ENCODE measurements at places on chromosomes 2 and 18.
A peak's percentile ranks its signal among the peaks of the same experiment; 100 is the strongest.

GRCh38 chr2:83565626-83566025, 893.5 kb downstream of the SUCLG1 start:
- DNase-seq = no peak

DNA sequence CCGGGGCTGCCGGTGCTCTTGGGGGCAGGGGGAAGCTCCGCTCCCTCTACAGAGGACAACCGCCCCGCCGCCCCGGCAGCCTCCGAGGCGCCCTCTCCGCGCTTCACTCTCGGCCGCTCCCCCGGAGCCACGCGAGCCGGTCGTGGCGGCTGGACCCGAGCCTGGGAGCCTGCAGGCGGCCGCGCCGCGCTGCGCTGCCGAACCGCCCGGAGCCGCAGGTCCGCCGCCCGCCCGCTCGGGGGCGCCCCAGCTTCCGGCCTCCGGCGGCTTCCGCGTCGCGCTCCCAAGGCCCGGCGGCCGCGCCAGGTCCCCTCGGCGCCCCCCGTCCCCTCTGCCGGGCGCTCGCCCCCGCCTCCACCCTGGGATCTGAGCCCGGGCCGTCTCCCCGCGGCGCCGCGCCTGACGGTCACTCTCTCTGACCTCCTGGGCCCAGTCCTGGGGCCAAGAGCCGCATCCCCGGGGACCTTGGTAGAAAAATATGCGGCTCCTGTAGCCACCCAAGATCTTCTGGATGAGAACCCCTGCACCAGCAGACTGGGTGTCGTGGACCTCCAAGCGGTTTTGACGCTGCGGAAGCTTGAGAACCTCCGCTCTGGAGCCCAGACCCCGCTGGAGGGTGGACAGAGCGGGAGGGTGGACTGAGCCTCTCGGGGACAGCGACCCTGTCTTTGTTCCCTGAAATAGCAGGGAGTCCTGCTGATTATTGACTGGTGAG, 44.3 kb downstream of the SERTAD2 start:
- DNase-seq = no peak

DNA sequence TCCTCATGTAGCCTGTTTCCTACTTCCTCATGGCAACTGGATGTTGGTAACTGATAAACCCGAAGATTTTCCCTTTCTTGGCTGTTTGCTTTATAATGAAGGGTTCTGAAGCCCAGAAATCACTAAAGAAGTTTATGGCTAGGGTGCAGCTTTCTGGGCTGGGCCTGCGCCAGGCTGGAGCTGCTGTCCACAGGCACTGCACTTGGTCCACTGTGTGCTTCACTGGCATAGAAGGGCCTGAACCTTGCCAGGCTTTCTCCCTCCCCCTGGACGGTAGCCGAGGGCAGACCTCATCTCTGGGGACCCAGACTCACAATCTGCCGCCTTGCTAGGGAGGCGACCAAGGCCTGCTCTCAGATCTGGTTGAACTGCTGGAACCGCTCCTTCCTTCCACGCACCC, 133.3 kb upstream of the SPRED2 start:
- DNase-seq = no peak

DNA sequence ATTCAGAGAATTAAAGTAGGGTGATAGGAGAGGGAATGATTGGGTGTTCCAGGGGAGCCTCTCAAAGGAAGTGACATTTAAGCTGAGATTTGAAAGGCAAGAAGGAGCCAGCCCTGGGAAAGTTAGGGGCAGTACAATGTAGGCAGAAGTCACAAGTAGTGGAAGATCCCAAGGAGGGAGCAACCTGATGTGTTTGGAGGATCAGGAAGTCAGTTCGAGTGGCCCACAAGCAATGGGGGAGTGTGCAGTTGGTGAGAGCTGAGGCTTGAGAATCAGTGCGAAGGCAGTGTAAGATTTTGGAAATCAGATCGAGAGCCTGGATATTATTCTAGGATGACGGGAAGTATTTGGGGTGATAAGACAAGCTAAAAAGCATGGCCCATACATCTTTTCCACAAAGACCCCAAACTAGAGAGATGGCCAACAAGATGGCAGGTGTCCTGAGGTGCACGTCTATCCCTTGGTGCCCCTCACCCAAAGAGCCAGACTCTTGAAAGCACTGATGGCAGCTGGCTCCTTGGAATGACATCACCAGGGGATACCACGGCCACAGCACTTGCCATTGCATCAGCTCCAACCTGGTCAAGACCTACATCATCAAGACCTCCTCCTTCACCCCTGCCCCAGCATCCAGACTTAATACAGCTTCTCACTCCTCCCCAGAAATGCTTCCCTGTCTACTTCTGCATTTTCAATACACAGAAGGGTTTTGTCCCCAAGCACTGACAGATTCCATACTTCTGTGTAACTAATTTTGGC, 127.3 kb downstream of the BCL2 start:
- no peak for DNase-seq

DNA sequence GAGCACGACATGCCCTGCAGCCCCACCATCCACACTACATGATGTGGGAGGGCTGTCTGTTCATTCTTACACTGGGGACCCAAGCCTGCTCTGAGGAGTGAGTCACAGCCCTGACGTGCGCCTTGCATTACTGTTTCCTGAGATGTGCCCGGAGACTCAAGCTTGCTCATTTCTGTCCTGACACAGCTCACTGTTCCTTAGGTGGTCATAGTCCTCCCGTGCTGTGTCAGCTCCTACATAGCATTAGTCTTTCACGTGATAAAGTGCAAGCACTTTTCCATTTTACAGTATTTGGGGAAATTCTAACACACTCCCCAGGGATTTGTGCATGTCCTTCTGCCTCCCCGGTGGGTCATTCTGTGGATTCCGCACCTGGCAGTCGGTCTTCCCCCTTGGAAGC, 46.2 kb upstream of the TRIM43B start:
- DNase-seq = no peak

- DNase-seq = peak; percentile 45
Observed at GRCh38 chr18:6661692-6662415, 67.7 kb upstream of the ARHGAP28 start.

- DNase-seq = no peak
Observed at GRCh38 chr2:44360749-44361329, 455 bp downstream of the PREPL start.

- DNase-seq = no peak
Observed at GRCh38 chr2:96326990-96327820, 2.1 kb downstream of the ITPRIPL1 start.

GRCh38 chr2:239561446-239562001, 160.7 kb upstream of the HDAC4 start:
- DNase-seq = peak; percentile 91

- peak; percentile 59 for DNase-seq
Observed at GRCh38 chr18:42048158-42048557, 93.1 kb downstream of the PIK3C3 start.

- no peak for DNase-seq
Observed at GRCh38 chr2:119440873-119441272, 9.2 kb downstream of the TMEM37 start.

DNA sequence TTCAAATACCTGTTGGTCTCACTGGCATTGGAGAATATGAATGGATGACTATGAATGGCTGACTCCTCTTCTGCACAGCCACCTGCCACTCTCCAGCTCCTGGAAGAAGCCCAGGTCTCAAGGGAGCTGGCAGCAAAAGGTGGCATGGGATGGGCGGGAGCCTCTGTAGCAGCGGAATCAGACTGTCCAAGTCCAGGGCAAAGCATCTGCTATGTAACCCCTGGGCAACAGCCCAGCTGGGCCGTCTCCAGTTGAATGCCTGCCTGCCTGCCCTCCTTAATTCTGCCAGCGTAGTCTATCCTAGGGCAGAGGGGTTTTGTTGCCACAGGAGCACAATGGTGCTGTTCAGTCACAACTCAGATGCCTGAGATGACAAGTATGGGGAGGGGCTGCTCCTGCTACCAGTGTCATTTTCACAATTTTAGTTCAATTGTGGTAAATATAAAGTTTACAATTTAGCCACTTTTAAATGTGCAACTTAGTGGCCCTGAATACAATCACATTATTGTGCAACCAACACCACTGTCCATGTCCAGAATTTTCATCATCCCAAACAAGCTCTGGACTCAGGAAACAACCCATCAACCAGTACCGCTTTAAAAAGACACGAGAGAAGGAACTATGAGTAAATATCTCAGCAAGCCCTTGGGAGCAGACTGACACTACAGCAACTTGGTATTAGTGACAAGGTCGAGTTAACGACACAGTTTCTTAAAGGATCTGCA, 115.2 kb downstream of the MYO5B start:
- no peak for DNase-seq

- no peak for DNase-seq
Observed at GRCh38 chr2:170771421-170771937, 1.3 kb downstream of the ERICH2 start.

- no peak for DNase-seq
Observed at GRCh38 chr2:106970471-106971261, 84.7 kb upstream of the ST6GAL2 start.

DNA sequence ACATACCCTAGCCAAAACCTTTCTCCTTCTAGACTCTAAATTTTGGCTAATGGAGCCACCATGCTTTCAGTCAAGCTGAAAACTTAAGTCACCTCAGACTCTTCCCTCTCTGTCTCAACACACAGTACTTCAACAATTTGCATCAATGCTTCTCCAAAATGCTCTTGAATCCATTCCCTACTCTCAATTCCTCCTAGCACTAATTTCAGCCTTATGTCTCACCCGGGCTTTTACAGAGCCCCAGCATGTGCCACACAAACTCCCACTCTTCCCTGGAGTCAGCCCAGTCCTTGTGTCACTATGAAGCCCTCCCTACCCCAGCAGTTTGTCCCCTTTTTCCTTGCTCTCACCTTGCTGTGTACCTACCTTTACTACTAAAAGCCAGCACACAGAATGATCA, 38.7 kb downstream of the AAK1 start:
- no peak for DNase-seq

GRCh38 chr2:17729880-17730279, 23.7 kb downstream of the SMC6 start:
- DNase-seq = no peak

DNA sequence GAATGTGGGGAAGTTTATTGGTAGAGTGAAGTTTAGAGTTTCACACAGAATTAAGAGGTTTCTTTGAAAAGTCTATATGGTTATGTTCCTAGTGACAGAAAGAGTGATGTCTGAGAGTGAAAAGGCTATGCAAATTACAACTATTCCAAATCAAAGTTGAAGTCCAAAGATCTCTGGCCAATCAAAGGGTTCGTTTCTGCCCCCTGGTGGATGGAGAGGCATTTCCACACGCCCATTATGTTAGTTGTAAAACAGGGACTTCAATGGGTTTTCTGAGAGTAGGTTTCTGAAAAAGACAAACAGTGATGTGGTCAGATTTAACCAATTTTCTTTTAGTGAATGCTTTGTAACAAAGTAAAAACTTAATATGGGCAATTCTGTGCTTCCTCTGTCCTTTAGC, 441.5 kb upstream of the POU3F3 start:
- DNase-seq = no peak
